ENCODE measurements at places on chromosomes 13 and 19. TPM values are rescaled to one million over a fixed set of nuclear protein-coding genes. Genes with fewer than 3 reads are reported as not detected.

DNA sequence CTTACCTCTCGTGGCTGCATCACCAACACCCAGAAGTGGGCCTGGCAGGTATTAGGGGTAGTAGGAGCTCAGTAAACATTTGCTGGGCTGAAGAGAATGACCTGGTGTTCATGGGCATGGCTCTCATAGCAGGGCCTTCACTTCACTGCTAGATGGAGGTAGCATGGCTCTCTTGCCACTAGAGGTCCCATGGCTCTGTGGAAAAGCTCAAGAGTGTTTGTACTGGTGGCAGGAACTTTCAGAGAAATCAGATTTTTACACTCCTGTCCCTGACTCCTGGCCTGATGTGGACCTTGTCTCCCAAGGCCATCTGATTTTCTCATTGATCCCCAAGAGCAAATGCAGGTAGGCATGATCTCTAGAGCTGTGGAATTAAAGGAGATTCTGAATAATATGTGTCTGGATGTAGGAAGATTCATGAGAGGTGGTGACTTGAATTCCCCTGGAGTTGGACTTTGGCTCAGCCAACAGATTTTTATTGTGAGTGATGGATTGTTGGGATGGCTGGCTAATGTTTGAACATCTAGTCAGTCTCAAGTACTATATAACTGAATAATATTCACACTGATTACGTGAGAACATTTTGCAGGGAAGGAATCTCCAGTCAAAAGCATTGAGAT is 5.7 kb downstream of the ZNF574 start:
- no peak overlapping the region for H3K27ac ChIP-seq
- DNase-seq, result no peak
- H3K27me3 ChIP-seq, result no peaks in the 10 kb centered on the region
- peaks cover 26% of the 10 kb centered on the region for H3K4me1 ChIP-seq
- H3K36me3 ChIP-seq, result peaks cover 32% of the 10 kb centered on the region
- H3K4me3 ChIP-seq, result no peak overlapping the region

DNA sequence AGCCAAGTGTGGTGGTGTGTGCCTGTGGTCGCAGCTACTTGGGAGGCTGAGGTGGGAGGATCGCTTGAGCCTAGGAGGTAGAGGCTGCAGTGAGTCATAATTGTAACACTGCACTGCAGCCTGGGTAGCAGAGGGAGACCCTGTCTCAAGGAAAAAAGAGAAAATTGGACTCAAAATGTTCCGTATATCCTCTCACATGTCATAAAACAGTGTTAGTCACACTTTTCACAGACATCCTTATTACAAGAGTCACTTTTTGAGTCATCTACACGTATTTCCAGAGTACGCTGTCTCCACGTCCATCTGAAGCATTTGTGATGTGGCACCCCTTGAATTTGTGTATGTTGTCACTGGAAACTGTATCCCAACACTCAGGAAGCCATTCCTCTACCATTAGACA is 133.0 kb downstream of the SIPA1L3 start:
- H3K27ac ChIP-seq, result no peak overlapping the region
- no peaks in the 10 kb centered on the region for H3K4me1 ChIP-seq
- no peak overlapping the region for H3K4me3 ChIP-seq
- H3K36me3 ChIP-seq, result no peaks in the 10 kb centered on the region
- H3K27me3 ChIP-seq, result peaks cover 4% of the 10 kb centered on the region
- no peak for DNase-seq

PODNL1 gene
- not detected for total RNA-seq

GRCh38 chr19:510606-511100 is 3.4 kb downstream of the TPGS1 start:
- peak overlapping the region; percentile 99 for H3K27ac ChIP-seq
- H3K36me3 ChIP-seq, result peaks cover 11% of the 10 kb centered on the region
- peak; percentile 90 for DNase-seq
- peak overlapping the region; percentile 81 for H3K4me3 ChIP-seq
- H3K4me1 ChIP-seq, result peaks cover 50% of the 10 kb centered on the region

KLK14 gene
- 0.64 TPM for total RNA-seq

GRCh38 chr13:72473321-72473720 is 254.1 kb downstream of the MZT1 start:
- H3K4me1 ChIP-seq, result no peaks in the 10 kb centered on the region
- H3K36me3 ChIP-seq, result no peaks in the 10 kb centered on the region
- no peaks in the 10 kb centered on the region for H3K27me3 ChIP-seq
- H3K27ac ChIP-seq, result no peak overlapping the region
- no peak overlapping the region for H3K4me3 ChIP-seq
- DNase-seq, result no peak

DNA sequence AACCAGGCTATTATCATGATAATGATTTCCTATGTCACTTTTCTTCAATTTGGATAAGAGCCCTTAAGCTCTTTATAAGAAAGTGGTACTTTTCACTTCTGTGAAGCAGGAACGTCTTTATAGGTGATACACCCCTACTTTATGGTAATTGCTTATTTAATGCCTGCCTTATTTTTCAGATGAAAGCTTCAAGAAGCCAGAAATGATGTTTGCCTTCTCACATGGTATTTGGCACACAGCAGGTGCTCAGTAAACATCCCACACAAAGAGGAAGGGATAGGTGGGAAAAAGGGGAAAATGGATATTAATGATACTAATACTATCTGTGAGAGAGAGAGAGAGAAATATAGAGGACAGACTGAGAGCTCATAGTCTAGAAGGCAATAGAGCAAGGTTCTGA is 29.0 kb upstream of the WASF3 start:
- no peak overlapping the region for H3K27ac ChIP-seq
- no peaks in the 10 kb centered on the region for H3K4me1 ChIP-seq
- H3K36me3 ChIP-seq, result no peaks in the 10 kb centered on the region
- no peak for DNase-seq
- no peaks in the 10 kb centered on the region for H3K27me3 ChIP-seq

GRCh38 chr13:22009500-22009899 is 338.6 kb downstream of the FGF9 start:
- DNase-seq, result no peak
- H3K4me1 ChIP-seq, result no peaks in the 10 kb centered on the region
- no peak overlapping the region for H3K27ac ChIP-seq
- H3K4me3 ChIP-seq, result no peak overlapping the region
- H3K27me3 ChIP-seq, result no peaks in the 10 kb centered on the region

LIG1 gene
- total RNA-seq, result 140 TPM

ZNF235 gene
- total RNA-seq, result 3.8 TPM

- peaks cover 22% of the 10 kb centered on the region for H3K4me1 ChIP-seq
- peaks cover 48% of the 10 kb centered on the region for H3K27me3 ChIP-seq
- H3K4me3 ChIP-seq, result no peak overlapping the region
- H3K36me3 ChIP-seq, result no peaks in the 10 kb centered on the region
- no peak overlapping the region for H3K27ac ChIP-seq
These were observed 39.1 kb downstream of the EFNB2 start for GRCh38 chr13:106496072-106496997.

SIAH3 gene
- 0.03 TPM for total RNA-seq

DNA sequence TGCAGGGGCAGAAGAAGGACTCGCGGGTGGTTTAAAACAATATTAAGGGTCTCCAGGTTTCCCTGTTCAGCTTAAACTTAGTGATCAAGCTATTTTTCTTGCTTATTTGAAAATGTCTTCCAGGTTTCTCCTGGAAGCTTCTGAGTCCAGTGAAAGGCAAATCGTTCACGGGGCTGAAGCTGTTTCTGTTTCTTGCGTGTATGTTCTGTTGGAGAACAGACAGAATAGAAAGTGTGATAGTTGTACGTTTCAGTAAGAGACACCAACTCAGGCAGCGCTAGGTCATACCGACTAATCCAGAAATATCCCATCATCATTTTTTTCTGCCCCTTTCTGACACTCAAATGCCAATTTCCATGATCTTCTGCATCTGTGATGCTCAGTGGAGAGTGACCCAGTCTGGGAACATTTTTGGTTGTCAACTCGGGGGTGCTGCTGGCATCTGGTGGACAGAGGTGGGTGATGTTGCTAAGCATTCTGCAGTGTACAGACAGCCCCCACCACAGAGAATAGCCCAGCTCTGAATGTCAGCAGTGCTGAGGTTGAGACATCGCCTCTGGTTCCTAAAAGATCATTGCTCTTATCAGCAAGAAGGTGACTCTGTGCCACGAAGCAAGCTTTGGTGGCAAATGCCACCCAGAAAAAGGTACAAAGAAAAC is 4.3 kb downstream of the KLF2 start:
- peaks cover 7% of the 10 kb centered on the region for H3K27me3 ChIP-seq
- H3K27ac ChIP-seq, result peak overlapping the region; percentile 79
- H3K4me3 ChIP-seq, result peak overlapping the region; percentile 93
- H3K4me1 ChIP-seq, result peaks cover 59% of the 10 kb centered on the region
- peak; percentile 35 for DNase-seq

ZNF724 gene
- total RNA-seq, result 12.1 TPM

DNA sequence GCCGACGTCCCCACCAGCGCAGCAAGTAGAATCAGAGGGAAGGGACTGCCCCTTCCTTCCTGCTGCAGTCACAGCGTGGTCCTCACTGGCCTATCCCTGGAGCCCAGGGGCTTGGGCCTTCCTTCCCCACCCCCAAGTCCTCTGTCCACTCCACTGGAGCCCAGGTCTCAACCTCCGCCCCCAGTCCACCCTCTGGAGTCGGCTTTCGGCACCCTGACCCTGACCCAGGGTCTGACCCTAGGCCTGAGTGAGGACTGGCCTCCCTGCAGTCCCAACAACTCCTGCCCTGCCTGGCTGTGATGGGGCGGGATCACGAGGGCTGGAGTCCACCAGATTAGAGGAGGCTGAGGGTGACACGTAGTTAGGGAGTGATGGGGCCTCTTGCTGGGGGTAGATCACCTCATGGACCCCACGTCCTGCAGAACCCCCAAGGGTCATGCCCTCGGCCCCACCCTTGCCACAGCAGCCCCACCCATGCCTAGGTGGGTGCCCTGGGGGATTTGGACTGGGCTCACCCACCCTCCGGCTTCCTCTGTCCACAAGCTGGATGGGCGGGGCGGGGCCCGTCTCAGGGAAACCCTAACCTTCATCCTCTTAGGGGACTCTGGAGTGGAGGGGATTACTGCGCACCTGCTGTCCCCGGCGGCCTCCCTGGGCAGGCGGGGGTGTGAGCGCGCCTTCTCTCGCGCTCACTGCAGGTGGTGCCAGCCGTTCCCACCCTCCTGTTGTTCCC is 3.8 kb downstream of the RAX2 start:
- DNase-seq, result no peak
- H3K4me3 ChIP-seq, result no peak overlapping the region
- H3K4me1 ChIP-seq, result peaks cover 10% of the 10 kb centered on the region
- no peak overlapping the region for H3K27ac ChIP-seq
- H3K36me3 ChIP-seq, result peaks cover 13% of the 10 kb centered on the region

ZNF846 gene
- 2.3 TPM for total RNA-seq

ZNF541 gene
- total RNA-seq, result 0.05 TPM

- no peaks in the 10 kb centered on the region for H3K36me3 ChIP-seq
- H3K27me3 ChIP-seq, result no peaks in the 10 kb centered on the region
- DNase-seq, result no peak
- no peak overlapping the region for H3K4me3 ChIP-seq
These were observed 33.5 kb downstream of the ELL start for GRCh38 chr19:18488403-18488723.

GRCh38 chr19:57769345-57770131 is at the start of gene ZNF586:
Gene ZNF586 (plus strand): TSS chr19:57769676. CDS start chr19:57769843, 167 bp downstream.
- H3K4me3 ChIP-seq, result peak within 1 kb of the TSS; percentile 94
- H3K36me3 ChIP-seq, result peaks cover 49% of the 10 kb centered on the region
- peaks cover 24% of the 10 kb centered on the region for H3K4me1 ChIP-seq

SLC25A30 gene
- total RNA-seq, result 16.3 TPM

CACNG6 gene
- not detected for total RNA-seq

FSD1 gene
- 39.1 TPM for total RNA-seq

DNA sequence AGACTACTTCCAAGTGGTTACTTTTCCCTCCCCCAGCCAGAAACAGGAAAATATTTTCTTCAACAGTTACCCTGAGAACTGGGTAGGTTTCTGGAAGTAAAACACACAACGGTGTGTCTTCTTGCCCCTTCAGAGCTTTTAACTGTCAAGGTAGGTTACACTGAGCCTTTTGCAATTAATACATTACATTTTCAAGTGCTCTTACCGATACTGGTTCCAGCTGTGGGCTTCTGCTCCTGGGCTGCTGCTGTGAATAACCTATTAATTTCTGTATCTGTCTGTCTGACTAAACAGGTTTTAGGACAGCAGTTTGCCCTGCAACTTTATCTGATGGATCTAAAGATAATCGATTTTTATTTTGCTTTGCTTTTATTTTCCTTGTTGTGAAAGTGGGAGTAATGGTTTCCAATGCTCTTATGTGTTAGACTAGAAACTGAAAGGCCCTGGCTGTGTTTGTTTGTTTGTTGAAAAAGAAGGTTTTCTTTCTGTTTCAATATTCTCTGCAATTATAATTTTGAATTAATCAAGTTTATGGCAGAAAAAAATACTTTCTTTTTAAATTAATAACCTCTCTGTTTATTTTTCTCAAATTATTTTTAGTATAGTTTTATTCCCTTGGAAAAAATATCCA is 196.7 kb upstream of the SLITRK6 start:
- H3K4me1 ChIP-seq, result no peaks in the 10 kb centered on the region
- no peak for DNase-seq
- H3K36me3 ChIP-seq, result no peaks in the 10 kb centered on the region
- no peak overlapping the region for H3K27ac ChIP-seq

SLC7A9 gene
- total RNA-seq, result 0.18 TPM

DNA sequence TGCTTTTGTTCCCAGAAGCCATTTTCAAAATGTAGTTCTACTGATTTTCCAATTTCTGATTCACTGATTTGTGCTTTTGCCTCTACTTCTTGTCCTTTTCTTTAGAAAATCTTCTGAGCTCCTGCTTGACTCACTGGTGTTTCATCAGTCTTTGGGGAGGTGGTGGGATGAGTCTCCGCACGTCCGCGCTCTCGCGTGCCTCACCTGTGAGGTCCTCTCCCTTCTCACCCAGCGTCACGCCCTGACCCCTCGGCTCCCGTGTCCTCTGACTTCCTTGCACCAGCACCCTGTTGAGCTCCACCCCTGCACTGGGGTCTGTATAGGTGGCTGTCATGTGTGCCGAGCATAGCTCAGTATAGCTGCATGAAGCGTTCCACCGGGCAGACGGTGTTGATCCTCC is 52.7 kb upstream of the MCF2L start:
- H3K27me3 ChIP-seq, result peaks cover 3% of the 10 kb centered on the region
- no peaks in the 10 kb centered on the region for H3K36me3 ChIP-seq
- no peak for DNase-seq
- H3K4me1 ChIP-seq, result no peaks in the 10 kb centered on the region
- H3K4me3 ChIP-seq, result no peak overlapping the region
- H3K27ac ChIP-seq, result no peak overlapping the region

GRCh38 chr19:15529774-15530372 is 21.5 kb downstream of the CYP4F22 start:
- no peak overlapping the region for H3K27ac ChIP-seq
- H3K4me3 ChIP-seq, result no peak overlapping the region
- DNase-seq, result no peak
- peaks cover 20% of the 10 kb centered on the region for H3K4me1 ChIP-seq
- H3K27me3 ChIP-seq, result peaks cover 10% of the 10 kb centered on the region

GRCh38 chr13:29918845-29919244 is 68.4 kb upstream of the UBL3 start:
- peaks cover 6% of the 10 kb centered on the region for H3K27me3 ChIP-seq
- no peak overlapping the region for H3K4me3 ChIP-seq
- peaks cover 10% of the 10 kb centered on the region for H3K4me1 ChIP-seq
- peak overlapping the region; percentile 10 for H3K27ac ChIP-seq
- DNase-seq, result no peak
- no peaks in the 10 kb centered on the region for H3K36me3 ChIP-seq

- DNase-seq, result peak; percentile 57
- H3K4me1 ChIP-seq, result no peaks in the 10 kb centered on the region
- H3K4me3 ChIP-seq, result no peak overlapping the region
- peaks cover 12% of the 10 kb centered on the region for H3K27me3 ChIP-seq
- no peak overlapping the region for H3K27ac ChIP-seq
- peaks cover under 1% of the 10 kb centered on the region for H3K36me3 ChIP-seq
These were observed 878 bp upstream of the ADAMTSL5 start for GRCh38 chr19:1513499-1514294.

CATSPERD gene
- not detected for total RNA-seq
